Activated B cell treated with CpG ODN at 0.5 μM for 24 hours (primary cell): ENCODE measurements at places on chromosomes 16 and 17.
A peak's percentile ranks its signal among the peaks of the same experiment; 100 is the strongest.

GRCh38 chr16:10745841-10746240 lies 2.2 kb downstream of the NUBP1 start:
- DNase-seq: no peak

DNA sequence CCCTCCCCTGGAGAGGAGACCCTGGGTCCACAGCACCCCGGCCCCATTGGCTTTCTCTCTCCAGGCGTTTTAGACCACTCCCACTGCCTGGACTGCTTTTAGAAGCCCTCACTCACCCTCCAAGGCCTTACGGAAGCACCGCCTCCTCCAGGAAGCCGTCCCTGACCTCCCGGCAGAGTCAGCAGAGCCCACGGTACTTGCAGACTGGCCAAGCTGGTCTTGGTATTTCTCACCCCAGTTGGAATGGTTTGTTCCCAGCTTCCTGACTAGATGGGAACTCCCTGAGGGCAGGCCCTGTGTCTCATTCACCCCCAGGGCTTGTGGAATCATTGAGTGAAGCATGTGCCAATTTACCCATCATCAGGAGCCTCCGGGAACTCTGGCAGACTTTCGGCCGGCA lies 9.2 kb downstream of the SCGB1C2 start:
- DNase-seq: peak; percentile 4

DNA sequence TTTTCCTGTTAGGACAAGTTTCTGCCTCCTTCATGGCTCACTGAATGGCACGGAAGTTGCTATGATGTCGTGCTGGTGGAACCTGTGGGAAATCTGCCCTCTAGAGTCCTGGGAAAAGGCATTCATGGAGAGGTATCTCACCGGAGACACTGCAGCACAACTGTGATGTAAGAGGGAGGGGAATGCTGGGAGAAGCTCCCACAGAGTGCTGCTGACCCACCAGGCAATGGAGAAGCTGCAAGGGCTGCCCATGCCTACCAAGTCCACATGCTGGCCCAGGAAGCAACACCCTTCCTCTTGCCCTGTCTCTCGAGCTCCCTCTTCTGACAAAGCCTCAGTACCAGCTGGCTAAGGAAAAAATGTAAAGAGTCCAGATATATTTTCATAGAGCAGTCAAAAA lies 45.2 kb upstream of the SLC5A11 start:
- no peak for DNase-seq

- no peak for DNase-seq
These were observed 22.3 kb downstream of the AOC3 start for GRCh38 chr17:42873315-42873714.

DNA sequence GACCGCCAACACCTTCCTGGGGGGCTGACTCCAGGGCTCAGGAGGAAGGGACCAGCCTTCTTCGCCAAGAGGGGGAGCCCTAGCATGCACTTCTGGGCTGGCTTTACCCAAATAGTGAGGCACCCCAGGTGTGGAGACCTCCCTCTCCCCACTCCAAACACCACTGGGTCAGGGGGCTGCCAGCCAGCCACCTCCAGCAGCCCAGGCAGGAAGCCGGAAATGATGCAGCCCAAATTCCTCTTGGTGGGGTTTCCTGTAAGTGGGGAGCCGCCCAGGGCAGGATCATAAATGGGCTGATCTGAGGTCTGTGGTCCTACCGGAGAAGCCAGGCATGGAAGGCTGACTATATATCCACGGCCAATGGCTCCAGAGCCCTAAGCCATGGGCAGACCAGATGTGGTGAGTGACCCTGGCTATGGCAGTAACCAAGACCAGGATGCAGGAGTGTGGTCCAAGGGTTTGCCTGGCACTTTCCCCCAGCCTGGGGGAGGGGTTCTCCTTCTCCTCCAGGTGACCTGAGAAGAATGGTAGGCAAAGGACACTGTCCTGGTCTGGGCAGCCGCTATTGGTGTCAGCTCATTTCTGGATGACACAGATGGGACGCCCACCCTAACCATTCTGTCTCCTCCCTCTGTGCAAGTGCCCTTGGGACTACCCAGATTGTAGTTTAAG lies 4.2 kb downstream of the GIT1 start:
- no peak for DNase-seq

GRCh38 chr17:61878984-61879612 lies 15.8 kb upstream of the BRIP1 start:
- DNase-seq: no peak

GRCh38 chr17:1590747-1591473 lies 28.3 kb upstream of the PITPNA start:
- DNase-seq: no peak

DNA sequence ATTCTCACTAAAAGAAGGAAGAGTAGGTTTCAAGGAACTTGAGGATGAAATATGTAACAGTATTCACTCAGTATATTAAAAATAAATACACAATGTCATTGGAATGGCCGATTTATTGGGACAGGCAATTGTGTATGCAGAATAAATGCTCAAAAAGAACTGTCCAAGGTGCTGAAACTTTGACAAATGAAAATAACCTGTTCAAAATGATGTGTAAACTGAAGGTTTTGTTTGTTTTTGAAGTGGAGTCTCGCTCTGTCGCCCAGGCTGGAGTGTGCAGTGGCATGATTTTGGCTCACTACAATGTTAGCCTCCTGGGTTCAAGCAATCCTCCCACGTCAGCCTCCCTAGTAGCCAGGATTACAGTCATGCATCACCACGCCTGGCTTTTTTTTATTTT lies 318.7 kb upstream of the RBFOX1 start:
- no peak for DNase-seq

DNA sequence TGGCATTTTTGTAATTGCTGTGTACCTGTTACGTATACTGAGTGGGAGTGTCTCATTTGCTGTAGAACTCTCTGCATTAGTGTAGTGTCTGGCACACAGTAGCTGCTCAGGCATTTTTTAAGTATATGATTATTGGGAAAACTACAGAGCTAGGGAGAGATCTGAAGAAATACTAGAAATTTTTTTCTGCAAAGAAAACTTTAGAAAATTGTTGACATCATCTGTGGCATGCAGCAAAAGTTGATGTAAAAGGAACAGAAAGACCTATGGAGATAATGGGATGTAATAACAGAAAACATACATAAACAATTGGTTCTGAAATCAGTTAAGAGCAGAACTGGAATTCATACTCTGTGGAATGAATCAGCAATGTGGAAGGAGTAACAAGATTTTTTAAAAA lies 11.6 kb downstream of the CLTC start:
- DNase-seq: no peak

DNA sequence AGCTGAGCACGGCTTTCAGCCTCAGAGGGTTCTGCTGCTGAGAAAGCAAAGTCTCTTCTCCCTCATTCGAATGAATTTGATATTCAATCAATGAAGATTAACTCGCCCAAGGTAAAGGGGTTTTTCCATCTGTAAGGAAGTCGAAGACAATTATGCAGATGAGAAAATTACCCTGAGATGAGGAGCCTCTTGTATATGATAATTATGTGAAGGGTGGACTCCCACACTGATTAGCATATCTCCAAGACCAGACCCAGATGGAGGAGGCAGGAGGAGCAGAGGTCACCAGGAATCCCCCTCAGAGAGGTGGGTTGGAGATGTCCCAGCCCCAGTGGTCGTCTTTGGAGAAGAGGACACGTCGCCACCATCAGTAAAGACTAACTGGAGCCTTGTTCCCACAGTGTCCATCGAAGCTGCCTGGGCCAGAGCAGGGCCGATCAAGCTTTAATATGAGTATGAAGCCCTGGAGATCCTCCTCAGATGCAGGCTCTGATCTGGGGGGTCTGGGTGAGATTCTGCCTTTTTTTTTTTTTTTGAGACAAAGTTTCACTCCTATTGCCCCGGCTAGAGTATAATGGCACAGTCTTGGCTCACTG lies 61.5 kb upstream of the LHX1 start:
- DNase-seq: no peak

DNA sequence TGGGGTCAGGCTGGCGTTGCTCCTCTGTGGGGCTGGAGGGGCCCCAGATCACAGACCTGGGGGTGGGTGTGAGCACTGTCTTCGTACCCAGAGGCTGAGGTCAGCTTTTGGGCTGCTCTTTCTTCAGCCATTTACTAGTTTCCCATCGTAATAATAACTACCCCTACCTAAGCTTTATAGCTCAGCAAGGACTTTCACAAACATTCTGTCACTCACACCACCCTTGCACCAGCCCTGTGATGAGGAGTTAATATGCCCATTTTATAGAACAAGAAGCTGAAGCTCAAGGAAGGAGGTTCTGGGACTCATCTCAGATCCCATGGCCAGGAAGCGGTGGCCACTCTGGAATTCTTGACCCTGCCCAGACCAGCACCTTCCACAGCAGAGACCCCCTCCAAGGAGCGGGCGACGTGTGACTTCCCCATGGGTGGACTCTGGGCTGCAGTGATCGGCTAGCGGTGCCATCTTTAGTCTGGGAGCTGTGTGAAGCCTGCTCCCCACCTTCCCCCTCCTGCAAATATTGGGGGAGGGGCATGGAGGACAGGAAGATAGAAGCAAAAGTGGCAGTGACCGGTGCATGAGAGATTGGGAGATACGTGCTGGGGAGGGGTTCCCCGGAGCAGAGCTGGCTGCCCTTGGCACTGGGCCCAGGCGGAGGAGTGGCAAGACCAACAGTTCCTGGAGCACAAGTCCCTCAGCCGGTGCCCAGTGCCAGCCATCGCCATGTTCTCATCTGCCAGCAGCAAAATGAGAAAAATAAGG lies 81.8 kb upstream of the TOB1 start:
- DNase-seq: no peak

DNA sequence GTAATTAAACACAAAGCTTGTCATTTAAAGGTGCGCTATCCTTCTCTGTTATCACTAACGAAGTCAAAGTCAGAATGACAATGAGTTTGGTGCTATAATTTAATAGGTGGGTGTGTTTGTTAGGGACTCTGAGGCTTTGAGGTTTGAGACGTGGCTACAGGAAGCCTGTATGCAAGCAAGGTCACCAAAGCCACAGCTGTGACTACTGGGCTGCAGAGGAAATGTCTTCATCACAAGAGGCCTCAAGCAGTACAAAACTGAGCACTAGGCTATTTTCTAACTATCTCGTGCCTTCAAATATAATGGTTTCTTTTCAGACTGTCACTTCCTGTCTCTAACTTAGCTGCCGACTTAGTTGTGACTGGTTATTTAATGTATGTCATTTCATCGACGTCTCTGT lies 141.2 kb downstream of the AATF start:
- DNase-seq: no peak

GRCh38 chr16:50160495-50161164 lies 7.5 kb downstream of the TENT4B start:
- DNase-seq: no peak

- DNase-seq: no peak
These were observed 41.6 kb downstream of the PRKCB start for GRCh38 chr16:23877107-23878070.

- DNase-seq: no peak
These were observed 43.1 kb downstream of the MAP2K6 start for GRCh38 chr17:69457603-69458002.

- no peak for DNase-seq
These were observed 487 bp downstream of the POLG2 start for GRCh38 chr17:64496348-64496785.

- no peak for DNase-seq
These were observed 24.7 kb downstream of the DNAI2 start for GRCh38 chr17:74298778-74299177.

GRCh38 chr17:40522250-40522960 lies 21.0 kb upstream of the TNS4 start:
- no peak for DNase-seq

GRCh38 chr16:48420437-48420836 lies 35.2 kb upstream of the SIAH1 start:
- DNase-seq: no peak

GRCh38 chr17:31378638-31379037 lies 12.8 kb upstream of the RAB11FIP4 start:
- DNase-seq: no peak

GRCh38 chr16:15701975-15702970 lies 52.2 kb downstream of the NDE1 start:
- no peak for DNase-seq

DNA sequence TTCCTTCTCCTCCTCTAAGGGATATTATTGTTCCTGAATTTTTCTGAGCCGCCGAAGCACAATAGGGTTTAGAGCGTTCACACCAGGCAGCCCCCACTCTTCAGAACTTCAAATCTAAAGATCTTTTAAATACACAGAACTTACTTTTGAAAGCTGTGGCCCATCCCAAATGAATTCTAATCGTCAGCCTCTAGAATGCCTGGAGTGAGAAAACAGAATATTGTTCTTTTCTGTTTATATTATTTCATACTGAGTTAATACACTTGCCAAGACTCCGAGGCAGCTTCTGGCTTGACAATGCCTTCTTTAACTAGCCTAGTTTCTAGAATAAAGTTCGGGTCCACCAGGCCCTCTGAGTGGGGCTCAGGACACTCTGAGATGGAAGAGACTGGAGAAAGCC lies 405.6 kb downstream of the WWOX start:
- DNase-seq: no peak

DNA sequence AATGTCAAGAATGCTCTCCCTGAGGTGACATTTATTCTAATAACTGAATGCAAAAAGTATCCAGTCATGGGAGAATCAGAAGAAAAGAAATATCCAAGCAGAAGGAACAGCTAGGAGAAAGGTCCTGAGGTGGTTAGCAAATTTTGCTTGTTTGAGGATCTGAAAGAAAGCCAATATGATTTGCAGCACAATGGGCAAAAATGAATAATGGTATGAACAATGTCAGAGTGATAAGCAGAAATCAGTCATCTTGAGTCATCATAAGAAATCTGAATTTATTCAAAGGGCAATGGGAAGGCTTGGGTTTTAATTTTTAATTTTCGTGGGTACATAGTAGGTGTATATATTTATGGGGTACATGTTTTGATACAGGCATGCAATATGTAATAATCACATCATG lies 68.5 kb downstream of the BRIP1 start:
- no peak for DNase-seq

DNA sequence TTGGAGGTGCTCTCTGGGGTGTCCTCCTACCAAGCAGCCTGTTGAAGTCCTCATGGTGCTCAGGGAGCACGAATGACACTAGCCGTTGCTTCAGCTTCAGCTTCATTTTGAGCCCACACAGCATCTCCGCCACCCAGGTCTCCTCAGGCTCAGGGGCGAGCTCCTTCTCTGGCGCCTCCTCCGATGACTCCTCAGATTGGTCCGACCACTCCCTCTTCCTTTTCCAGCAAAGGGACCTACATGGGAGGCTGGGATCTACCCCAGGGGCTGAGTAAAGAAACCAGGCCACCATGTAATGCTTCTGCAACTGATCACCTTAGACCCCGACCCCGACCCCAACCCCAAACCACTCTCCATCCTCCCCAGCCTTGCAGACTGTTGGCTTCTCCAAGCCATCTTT lies 25.9 kb downstream of the PRR11 start:
- no peak for DNase-seq

DNA sequence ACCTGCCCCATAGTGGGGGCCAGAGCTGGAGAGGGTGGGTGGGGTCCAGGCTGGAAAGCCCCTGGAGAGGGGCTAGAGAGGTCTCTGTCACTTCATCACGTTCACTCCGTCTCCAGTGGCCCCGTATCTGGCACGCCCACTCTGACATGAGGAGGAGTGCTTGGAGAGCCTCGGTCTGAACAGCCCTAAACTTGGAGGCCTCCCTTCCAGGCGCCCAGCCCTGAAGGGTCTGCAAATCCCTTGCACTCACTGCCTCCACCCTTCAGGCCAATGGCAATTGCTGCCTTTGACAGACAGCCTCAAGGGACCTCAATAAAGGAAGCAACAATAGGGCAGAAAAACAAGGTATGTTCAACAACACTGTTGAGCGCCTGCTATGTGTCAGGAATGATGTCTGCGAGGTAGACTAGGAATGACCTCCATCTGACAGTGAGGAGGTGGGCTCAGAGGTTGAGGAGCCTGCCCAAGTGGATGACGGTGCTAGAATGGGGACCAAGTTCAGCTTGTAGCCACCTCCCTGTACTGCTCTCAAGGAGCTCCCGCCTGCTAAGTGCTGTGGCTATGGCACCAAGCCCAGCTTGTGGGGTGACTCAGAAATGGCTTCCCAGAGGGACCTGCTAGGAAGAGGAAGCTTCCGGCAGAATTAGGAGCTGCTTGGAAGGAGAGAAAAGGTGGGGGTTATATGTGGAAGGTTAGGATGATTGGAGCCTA lies 2.9 kb upstream of the EPX start:
- no peak for DNase-seq
